Activated CD4-positive, alpha-beta memory T cell treated with anti-CD3 and anti-CD28 coated beads for 36 hours (primary cell): ENCODE measurements at places on chromosomes 5 and 9. TPM values are rescaled to one million over a fixed set of nuclear protein-coding genes. Genes with fewer than 3 reads are reported as not detected.

DNA sequence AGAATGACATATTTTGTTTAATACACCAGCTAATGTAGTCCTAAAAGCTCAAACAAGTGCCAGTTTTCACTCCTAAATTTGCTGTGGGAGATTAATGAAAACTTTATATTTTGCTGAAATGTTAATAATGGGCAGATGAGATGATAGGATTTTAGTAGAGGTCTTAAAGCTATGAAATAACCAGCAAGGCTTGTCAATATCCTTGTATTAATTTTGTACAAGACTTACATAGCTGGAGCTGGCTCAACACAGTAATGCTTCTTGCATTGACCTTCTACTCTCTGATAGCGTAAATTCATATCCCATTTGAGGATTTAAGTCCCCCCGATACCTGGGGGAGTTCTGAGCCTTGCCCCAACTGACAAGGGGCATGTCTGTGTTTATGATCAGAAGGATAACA is 219.2 kb downstream of the MAPKAP1 start:
- H3K4me1 ChIP-seq = no peaks in the 10 kb centered on the region
- H3K4me3 ChIP-seq = no peak overlapping the region
- no peak overlapping the region for H3K27ac ChIP-seq
- H3K27me3 ChIP-seq = no peaks in the 10 kb centered on the region
- no peak for DNase-seq
- no peaks in the 10 kb centered on the region for H3K36me3 ChIP-seq

DNA sequence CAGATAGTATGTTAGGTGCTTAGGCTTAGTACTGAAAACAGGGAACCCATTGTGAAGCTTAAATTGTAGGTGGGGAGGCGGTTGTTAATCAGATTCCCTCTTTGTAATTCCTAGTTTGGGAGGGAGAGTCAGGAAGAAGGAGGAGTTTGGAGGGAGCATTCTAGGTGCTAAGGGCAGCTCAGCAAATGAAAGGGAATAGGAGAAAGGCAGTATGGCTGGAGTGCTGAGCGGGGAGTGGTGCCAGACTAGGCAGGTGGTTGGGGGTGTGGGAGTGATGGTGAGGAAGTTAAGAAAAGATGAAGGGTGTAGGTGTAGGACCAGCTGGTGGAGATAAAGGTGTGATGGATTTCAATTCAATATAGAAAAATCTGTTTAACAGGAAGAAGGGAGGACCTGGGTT is 11.1 kb upstream of the GARNL3 start:
- no peaks in the 10 kb centered on the region for H3K36me3 ChIP-seq
- H3K27ac ChIP-seq = no peak overlapping the region
- H3K4me1 ChIP-seq = no peaks in the 10 kb centered on the region
- peaks cover 2% of the 10 kb centered on the region for H3K27me3 ChIP-seq

DNA sequence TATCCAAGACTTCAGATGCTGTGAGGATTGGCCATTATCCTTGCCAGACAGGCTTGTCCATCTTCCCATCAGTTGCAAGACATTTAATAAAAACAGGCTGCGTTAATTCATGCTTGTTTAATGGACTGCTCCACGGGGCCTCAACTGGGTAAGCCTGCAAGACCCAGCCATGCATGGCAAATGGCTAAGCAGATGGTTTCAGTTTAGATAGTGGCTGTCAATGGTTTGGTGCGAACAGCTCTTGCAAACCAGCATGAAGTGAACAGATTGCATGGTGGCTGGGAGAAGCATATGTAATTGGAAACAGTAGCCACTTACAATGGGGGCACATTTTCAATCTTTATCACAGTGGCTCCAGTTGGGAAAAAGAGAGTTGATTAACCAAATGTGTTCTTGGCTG is 628.2 kb upstream of the KLF4 start:
- no peaks in the 10 kb centered on the region for H3K36me3 ChIP-seq
- no peak overlapping the region for H3K4me3 ChIP-seq
- H3K27me3 ChIP-seq = no peaks in the 10 kb centered on the region
- H3K27ac ChIP-seq = no peak overlapping the region
- no peaks in the 10 kb centered on the region for H3K4me1 ChIP-seq

- H3K27me3 ChIP-seq = no peaks in the 10 kb centered on the region
- no peaks in the 10 kb centered on the region for H3K36me3 ChIP-seq
- peak overlapping the region; percentile 75 for H3K27ac ChIP-seq
- no peak for DNase-seq
- peaks cover 88% of the 10 kb centered on the region for H3K4me1 ChIP-seq
These were observed 34.3 kb downstream of the MAP3K1 start for GRCh38 chr5:56849671-56850070.

- H3K27me3 ChIP-seq = no peaks in the 10 kb centered on the region
- no peak for DNase-seq
- no peak overlapping the region for H3K4me3 ChIP-seq
- no peak overlapping the region for H3K27ac ChIP-seq
- H3K36me3 ChIP-seq = no peaks in the 10 kb centered on the region
These were observed 76.7 kb downstream of the STRBP start for GRCh38 chr9:123191680-123192079.

GRCh38 chr5:97575322-97575721 is 392.3 kb upstream of the RIOK2 start:
- DNase-seq = no peak
- H3K4me3 ChIP-seq = no peak overlapping the region
- no peak overlapping the region for H3K27ac ChIP-seq
- no peaks in the 10 kb centered on the region for H3K27me3 ChIP-seq
- no peaks in the 10 kb centered on the region for H3K36me3 ChIP-seq
- H3K4me1 ChIP-seq = no peaks in the 10 kb centered on the region

OMD gene
- total RNA-seq = not detected

TMEFF1 gene
- 0.24 TPM for total RNA-seq

ZNF622 gene
- 35.9 TPM for total RNA-seq

TNFSF15 gene
- total RNA-seq = 0.12 TPM

RASEF gene
- not detected for total RNA-seq

FAXDC2 gene
- total RNA-seq = not detected
